H9 (cell line): ENCODE measurements at places on chromosomes 1 and 21. TPM values are rescaled to one million over a fixed set of nuclear protein-coding genes. Genes with fewer than 3 reads are reported as not detected.

- no peaks in the 10 kb centered on the region for H3K4me1 ChIP-seq
- H3K27me3 ChIP-seq: no peaks in the 10 kb centered on the region
- peaks cover 66% of the 10 kb centered on the region for H3K36me3 ChIP-seq
- no peak overlapping the region for H3K4me3 ChIP-seq
- H3K27ac ChIP-seq: no peak overlapping the region
These were observed 13.0 kb downstream of the INAVA start for GRCh38 chr1:200907611-200908097.

- H3K27ac ChIP-seq: no peak overlapping the region
- no peaks in the 10 kb centered on the region for H3K4me1 ChIP-seq
- H3K36me3 ChIP-seq: peaks cover 3% of the 10 kb centered on the region; the same call in 1 of the 2 replicates
- DNase-seq: no peak
These were observed 78.8 kb downstream of the C1orf21 start for GRCh38 chr1:184465489-184466146.

DNA sequence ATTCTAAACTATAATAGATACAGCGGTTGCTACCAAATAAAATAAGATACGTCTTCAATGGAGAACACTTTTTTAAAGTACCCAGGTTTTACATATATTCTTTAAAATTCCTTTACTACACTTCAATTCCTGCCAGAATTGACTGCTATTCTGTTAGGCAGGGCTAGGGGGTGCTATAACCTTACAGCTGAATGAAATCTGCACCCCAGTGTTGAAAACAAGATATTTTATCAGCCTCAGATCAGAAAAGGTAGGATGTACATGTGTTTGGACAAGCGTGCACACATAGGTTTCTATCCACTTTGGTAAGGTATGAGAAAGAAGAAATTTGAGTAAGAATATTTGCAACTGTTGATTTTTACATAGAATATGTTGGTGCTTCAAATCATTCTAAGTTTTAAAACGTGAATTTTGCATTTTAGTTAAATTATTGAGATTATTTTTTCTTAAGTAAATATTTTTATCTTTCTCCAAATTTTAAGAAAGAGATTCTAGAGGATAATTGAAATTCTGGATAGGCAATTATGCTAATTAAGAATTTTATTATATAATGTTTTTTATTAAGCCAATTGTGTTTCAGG lies 490.8 kb upstream of the ADGRL4 start:
- no peak overlapping the region for H3K4me3 ChIP-seq
- H3K36me3 ChIP-seq: peaks cover 17% of the 10 kb centered on the region
- no peak for DNase-seq

GRCh38 chr1:243723050-243723449 lies 127.0 kb downstream of the AKT3 start:
- DNase-seq: no peak
- H3K36me3 ChIP-seq: no peaks in the 10 kb centered on the region
- H3K4me1 ChIP-seq: peaks cover under 1% of the 10 kb centered on the region; the same call in 1 of the 2 replicates

DNA sequence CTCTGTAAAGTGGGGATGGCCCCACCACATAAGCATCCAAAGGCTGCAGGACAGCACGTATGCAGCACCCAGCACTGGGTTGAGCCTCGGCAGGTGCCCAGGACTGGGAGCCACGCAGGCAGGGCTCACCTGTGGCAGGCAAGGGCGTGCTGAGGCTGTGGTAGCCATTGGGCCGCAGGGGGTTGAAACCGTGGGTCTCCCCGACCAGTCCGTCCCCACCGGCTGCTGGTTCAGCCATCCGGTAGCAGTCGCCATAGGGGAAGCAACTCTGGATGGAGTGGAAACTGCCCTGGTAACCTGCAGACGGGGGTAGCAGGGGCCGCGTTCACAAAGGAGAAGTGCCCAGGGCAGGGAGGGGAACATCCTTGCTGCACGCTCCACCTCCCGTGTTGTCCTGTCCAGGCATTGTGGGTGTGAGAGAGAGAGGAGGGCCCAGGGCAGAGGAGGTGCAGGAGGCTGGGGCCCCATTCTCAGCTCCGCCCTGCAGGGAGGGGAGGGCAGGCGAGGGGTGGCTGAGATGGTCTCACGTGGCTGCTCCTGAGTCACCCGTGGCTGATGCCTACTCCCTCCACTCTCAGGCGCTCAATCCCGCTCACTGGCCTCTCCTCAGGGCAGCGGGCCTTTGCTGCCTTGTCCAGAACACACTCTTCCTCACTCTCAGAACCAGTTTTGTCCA lies 49.9 kb downstream of the DMRTB1 start:
- DNase-seq: no peak
- H3K27ac ChIP-seq: no peak overlapping the region
- H3K4me1 ChIP-seq: no peaks in the 10 kb centered on the region
- H3K27me3 ChIP-seq: no peaks in the 10 kb centered on the region
- H3K36me3 ChIP-seq: no peaks in the 10 kb centered on the region

- no peak for DNase-seq
- H3K27me3 ChIP-seq: no peaks in the 10 kb centered on the region
- H3K27ac ChIP-seq: no peak overlapping the region
- no peaks in the 10 kb centered on the region for H3K36me3 ChIP-seq
These were observed 23.4 kb upstream of the PDE9A start for GRCh38 chr21:42629933-42630589.

- DNase-seq: peak; percentile 96
- no peaks in the 10 kb centered on the region; the same call in 2 of the 3 replicates for H3K36me3 ChIP-seq
- peak overlapping the region; percentile 39 for H3K27ac ChIP-seq
- H3K4me3 ChIP-seq: peak overlapping the region; percentile 83
- H3K27me3 ChIP-seq: no peaks in the 10 kb centered on the region
These were observed 382 bp upstream of the RASAL2 start for GRCh38 chr1:178093494-178093950.

DNA sequence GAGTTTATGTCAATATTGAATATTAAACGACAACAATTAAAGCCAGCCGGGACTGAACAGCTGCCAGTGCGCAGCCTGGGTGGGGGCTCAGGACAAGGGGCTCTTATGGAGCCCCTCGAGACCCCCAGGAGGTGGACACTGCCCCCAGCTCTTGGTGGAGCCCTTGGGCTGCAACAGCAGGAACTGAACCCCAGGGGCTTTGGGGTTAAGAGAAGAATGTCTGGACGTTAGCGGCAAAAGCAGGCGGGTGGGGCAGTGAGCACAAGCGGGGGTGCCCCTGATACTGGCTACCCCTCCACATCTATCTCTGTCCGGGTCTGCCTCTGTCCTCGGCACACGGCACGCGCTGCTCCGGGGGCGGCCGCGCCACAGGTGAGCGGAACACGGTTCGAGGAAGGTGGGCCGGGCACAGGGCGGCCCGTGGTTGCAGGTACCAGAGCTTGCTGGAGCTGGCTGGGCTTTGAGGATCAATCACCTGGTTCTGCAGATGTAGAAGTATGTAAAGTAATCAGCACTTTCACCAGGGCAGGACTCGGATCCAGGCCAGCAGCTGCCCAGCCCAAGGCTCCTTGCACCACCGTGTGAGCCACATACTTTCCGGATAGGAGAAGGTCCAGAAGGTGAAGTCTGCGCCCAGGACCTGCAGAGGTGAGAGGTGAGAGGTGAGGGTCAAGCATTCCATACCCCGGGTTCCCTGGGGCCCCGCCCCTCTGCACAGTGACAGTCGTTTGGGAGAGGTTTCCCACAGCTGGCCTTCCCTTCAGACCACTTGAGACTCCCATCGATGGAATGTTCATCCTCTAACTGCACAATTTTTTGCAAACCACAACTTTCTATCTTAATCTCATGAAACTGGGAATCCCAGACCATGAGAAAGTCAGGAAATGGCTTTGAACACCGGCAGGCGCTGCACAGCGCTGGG lies 12.4 kb upstream of the POFUT2 start:
- H3K4me3 ChIP-seq: no peak overlapping the region
- H3K4me1 ChIP-seq: no peaks in the 10 kb centered on the region
- no peak overlapping the region for H3K27ac ChIP-seq
- H3K36me3 ChIP-seq: no peaks in the 10 kb centered on the region
- DNase-seq: no peak
- H3K27me3 ChIP-seq: no peaks in the 10 kb centered on the region

DNA sequence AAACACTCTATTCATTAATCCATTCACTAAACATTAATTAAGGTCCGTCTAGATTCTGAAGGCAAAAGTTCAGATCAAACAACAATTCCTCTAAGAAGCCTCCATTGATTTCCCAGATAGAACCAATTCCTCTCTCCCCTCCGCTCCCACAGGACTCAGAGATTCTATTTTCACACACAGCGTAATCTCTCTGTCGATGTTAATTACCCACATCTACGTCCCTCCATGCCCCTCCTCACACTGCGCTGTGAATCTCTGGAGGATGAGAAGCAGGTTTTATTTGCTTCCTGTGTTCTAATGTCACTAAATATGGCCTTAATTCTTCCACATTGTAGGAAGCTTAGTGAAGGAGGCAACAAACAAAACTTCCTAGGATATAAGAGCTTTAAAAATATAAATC lies 306.7 kb downstream of the DSCAM start:
- H3K36me3 ChIP-seq: peaks cover 5% of the 10 kb centered on the region; the same call in 2 of the 3 replicates
- no peak for DNase-seq
- no peaks in the 10 kb centered on the region for H3K27me3 ChIP-seq
- H3K27ac ChIP-seq: no peak overlapping the region
- no peaks in the 10 kb centered on the region for H3K4me1 ChIP-seq
- H3K4me3 ChIP-seq: no peak overlapping the region

DNA sequence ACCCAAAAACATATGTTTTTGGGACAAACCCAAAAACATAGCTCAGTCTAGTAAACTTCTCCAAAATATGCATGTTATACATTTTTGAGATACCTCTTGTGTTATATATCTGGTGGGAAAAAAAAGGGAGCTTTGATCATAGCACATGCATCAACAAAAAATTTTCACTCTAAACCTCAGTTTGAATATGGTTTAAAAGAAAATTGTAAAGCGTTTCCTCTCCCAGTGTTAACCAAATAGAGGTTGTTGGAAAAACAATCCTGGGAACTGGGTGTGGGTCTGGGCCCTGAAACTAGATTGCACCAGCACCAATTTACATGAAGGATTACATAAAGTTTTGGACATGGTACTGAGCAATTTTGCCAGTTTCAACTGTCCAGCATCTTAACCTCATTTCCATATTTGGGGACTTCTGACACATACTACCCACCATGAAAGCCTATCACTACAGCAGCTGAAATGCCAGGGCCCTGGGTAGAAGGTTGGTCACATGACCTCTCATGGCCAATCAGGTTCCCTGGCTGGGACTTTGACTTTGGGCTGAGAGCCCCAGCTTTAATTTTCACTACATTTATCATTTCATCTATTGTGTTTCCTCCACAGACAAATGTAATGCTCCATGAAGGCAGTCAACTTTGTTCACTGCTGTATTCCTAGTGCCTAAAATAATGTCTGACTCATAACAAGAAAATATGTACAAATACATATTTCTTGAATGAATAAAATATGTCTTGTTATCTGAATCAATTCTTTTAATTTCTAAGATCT lies 150.7 kb downstream of the SETD4 start:
- H3K36me3 ChIP-seq: no peaks in the 10 kb centered on the region
- no peak overlapping the region for H3K27ac ChIP-seq
- H3K27me3 ChIP-seq: no peaks in the 10 kb centered on the region
- H3K4me3 ChIP-seq: no peak overlapping the region
- DNase-seq: no peak

GRCh38 chr1:18951416-18951815 lies 5.1 kb downstream of the IFFO2 start:
- H3K27ac ChIP-seq: no peak overlapping the region
- no peak for DNase-seq
- H3K4me1 ChIP-seq: peaks cover 6% of the 10 kb centered on the region; the same call in 1 of the 2 replicates

GRCh38 chr1:147549526-147549925 lies 8.2 kb downstream of the BCL9 start:
- H3K27me3 ChIP-seq: no peaks in the 10 kb centered on the region
- peaks cover 3% of the 10 kb centered on the region; the same call in 1 of the 2 replicates for H3K4me1 ChIP-seq
- H3K36me3 ChIP-seq: no peaks in the 10 kb centered on the region
- no peak for DNase-seq

GRCh38 chr1:32394890-32395432 lies 720 bp upstream of the BSDC1 start:
- peak overlapping the region; percentile 100 for H3K4me3 ChIP-seq
- no peak for DNase-seq
- H3K36me3 ChIP-seq: peaks cover 10% of the 10 kb centered on the region
- H3K4me1 ChIP-seq: peaks cover 5% of the 10 kb centered on the region; the same call in 1 of the 2 replicates
- peak overlapping the region; percentile 81 for H3K27ac ChIP-seq

- no peaks in the 10 kb centered on the region for H3K27me3 ChIP-seq
- no peak overlapping the region for H3K27ac ChIP-seq
- no peak overlapping the region for H3K4me3 ChIP-seq
- no peak for DNase-seq
These were observed 55.1 kb downstream of the RPL5 start for GRCh38 chr1:92886886-92887419.

DNA sequence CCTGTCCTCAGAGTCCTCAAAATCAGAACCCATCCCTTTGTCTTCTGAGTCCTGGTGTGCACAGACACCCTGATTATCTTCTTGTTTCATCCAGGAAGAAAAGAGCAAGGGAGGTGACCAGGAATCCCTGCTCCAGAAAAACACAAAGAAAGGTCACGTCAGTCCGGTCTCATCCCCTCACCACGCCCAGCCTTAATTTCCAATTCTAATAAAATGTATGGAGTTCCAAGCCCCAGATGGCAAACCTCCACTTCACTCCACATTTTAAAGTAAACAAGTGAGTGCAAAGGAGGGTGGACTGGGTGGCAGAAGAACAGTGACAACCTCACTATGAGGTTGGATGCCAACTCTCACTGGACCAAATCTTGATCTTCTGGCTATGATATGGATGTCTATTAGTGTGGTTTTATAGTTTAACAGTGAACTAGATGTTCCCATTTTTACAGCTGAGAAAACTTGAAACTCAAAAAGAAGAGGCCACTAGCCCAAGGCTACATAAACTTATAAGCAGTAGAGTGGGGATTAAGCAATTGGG lies 22.0 kb downstream of the ZNF697 start:
- peaks cover 34% of the 10 kb centered on the region for H3K36me3 ChIP-seq
- H3K27ac ChIP-seq: no peak overlapping the region
- no peak overlapping the region for H3K4me3 ChIP-seq
- H3K4me1 ChIP-seq: peaks cover 4% of the 10 kb centered on the region; the same call in 1 of the 2 replicates

- peaks cover 2% of the 10 kb centered on the region; the same call in 1 of the 2 replicates for H3K27me3 ChIP-seq
- no peak overlapping the region for H3K27ac ChIP-seq
- H3K4me3 ChIP-seq: no peak overlapping the region
These were observed 55.9 kb downstream of the ITPKB start for GRCh38 chr1:226682871-226683814.

The S100A16 gene
- total RNA-seq: 8.0 and 8.2 TPM in 2 replicates

The AKNAD1 gene
- not detected in 2 replicates for total RNA-seq

The PTPRU gene
- total RNA-seq: 45.0 and 45.5 TPM in 2 replicates

The COL16A1 gene
- total RNA-seq: 6.2 and 6.5 TPM in 2 replicates

The S100A7 gene
- not detected in 2 replicates for total RNA-seq

The TMEM51 gene
- total RNA-seq: 4.6 and 4.8 TPM in 2 replicates

The ABCA4 gene
- not detected in 2 replicates for total RNA-seq

The GRHL3 gene
- total RNA-seq: 3.5 and 4.0 TPM in 2 replicates
